Type B pancreatic cell (in vitro differentiated cells): ENCODE measurements at places on chromosomes 7 and 10.

DNA sequence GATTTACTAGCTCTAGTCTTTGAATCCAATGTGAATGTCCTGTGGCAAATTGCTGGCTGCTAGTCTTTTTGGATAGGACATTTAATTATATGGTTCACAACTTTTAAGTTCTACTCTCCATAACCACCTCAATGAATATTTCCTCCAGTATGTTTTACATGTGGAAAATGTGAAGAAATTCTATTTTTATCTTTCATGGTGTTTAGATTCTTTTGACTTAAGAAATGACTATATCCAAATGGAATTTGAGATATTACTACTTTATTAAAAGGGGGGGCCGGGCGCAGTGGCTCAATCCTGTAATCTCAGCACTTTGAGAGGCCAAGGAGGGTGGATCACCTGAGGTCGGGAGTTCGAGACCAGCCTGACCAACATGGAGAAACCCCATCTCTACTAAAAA is 202.0 kb downstream of the ARL4A start:
- no peak for DNase-seq

DNA sequence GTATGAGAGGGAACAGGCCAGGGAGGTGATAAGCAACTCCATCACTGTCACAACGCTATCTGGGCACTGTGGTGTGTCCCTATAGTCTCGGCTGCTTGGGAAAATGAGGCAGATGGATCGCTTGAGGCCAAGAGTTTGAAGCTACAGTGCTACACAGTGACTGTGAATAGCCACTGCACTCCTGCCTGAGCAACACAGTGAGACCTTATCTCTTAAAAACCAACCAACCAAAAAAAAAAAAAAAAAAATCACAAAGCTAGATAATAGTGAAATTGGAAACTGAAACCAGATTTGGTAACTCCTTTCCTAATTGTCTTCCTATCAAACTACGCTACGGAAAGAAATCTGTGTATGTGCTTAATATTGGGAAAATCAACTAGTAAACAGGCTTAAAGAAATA is 14.1 kb downstream of the MICU1 start:
- DNase-seq, result no peak

GRCh38 chr10:35336921-35337823 is 863 bp downstream of the CCNY start:
- DNase-seq, result peak; percentile 72

DNA sequence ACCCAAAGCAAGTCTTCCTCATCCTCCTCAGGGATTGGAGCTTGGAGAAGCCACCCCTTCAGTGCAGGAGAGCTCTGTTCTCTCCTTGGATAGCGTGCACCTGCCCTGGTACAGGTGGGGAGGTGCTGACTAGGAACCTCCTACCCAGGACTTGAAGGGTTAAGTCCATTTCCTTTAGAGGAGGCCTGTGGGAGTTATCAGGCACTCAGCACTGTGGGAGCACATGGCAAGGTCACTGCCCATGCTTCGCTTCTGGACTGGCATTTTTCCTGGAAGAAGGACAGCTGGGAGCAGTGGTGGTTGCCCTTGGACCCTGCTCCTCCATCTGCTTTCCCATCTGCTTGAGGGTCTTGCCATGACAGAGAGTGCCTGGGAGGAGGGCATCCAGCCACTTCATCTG is 142.8 kb downstream of the CXCL12 start:
- DNase-seq, result no peak

GRCh38 chr10:99659868-99660366 is 608 bp downstream of the ENTPD7 start:
- DNase-seq, result no peak

DNA sequence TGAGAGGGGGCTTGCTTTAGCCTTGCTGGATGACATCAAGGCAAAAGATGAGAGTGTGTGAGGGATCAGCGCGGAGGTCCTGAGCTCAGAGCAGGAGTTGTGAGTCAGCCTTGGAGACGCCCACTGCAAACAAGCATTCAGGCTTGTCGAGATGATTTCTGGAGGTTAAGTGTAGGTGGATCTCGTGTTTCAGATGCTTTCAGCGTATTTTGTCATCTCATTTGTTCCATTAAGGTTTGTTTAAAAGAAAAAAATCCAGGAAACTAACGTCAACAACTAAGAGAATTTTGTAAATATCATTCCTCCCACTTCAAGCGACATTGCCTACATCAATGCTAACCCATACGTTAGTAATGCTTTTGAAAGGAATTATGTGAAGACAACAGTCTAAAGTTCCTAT is 715.4 kb upstream of the NRP1 start:
- DNase-seq, result no peak

GRCh38 chr10:72035252-72035887 is 53.0 kb downstream of the SPOCK2 start:
- DNase-seq, result no peak

DNA sequence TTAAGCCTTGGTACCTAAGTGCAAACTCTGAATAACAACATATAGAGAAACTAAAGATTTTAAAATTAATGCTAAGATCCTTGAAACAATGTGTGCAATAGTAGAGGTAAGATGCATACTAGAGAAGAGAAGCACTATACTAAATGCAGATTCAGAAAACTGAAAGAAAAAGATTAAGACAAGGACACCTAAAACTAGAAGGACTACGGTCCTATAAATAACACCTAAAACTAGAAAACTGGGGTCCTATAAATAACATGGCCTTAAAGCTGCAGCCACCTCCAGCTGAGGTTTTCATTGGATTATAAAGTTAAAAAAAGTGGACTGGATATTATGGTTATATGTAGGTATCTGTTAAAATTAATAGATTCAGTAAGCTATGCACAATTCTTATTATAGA is 320.9 kb downstream of the IPMK start:
- no peak for DNase-seq

DNA sequence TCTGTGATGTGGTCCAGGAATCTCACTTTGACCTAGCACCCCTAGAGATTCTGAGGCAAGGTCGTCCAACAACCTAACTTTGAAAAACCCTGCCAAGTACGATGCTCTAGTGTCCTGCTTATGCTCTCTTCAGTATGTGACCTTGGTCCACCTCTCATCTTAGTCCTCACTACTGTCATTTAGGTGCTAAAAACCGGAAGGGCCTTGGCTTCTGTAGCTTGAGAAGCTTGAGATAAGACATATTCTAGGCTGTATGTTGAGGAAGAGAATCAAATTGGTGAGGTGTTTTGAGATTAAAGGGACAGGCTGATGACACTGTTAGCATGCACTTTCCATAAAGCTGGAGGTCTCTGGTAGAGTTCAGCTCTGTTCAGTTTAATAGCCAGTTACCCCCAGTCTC is 57.0 kb upstream of the MTPN start:
- no peak for DNase-seq

DNA sequence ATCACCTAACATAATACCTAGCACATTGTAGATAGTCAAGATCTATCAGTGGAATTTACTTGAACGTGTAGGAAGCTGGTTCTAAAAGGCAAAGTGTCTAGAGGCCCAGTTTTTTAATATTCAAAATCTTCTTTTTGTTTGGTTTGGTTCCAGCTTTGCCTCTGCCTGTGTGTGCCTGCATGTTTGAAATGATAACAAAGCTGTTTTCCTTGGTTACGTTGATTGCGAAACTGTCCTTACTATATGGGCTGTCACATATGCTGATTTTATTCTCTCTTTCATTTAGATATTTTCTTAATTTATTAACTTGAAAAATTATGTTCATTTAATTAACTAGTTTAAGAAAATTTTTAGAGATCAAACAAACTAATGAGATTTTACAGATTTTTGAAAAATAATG is 237.3 kb downstream of the SEMA3A start:
- no peak for DNase-seq

GRCh38 chr7:73626814-73627213 is 2.5 kb upstream of the MLXIPL start:
- no peak for DNase-seq

DNA sequence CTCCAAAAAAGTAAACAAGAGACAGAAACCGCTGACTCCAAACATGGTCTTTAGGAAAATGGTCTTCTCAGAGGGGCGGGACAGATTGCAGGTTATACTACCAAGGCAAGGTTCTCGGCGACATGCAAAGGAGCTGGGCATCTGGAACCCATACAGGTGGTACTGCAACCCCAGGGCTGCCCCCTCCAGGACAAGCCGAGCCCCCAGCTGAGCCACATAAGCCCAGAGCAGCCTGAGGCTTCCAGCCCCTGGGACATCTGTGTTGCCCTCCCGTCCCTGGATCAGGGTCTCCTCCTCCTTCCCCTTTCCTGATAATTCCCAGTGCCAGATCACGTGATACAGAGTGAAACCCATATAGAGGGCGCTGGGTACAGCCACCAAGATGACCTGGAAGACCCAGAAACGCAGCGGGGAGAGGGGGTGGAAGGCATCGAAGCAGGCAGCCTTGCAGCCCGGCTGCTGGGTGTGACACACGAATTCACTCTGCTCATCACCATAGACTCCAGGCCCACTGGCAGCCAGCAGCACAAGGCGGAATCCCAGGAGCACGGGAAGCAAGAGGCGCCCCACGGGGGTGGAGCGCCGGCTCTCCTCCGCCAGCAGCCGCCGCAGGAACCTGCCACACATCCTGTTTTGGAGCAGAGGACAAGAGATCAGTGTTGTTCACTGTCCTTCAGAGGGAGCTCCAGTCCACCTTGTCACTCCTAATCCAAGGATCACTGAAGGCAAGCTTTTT is at the start of gene GJC3:
Gene GJC3, minus strand, starts transcription at position 627 of the 736 bp plus-strand sequence. Its CDS starts 0 bp downstream, at position 627.
- no peak for DNase-seq

GRCh38 chr7:36204929-36205635 is 52.0 kb downstream of the EEPD1 start:
- DNase-seq, result no peak

DNA sequence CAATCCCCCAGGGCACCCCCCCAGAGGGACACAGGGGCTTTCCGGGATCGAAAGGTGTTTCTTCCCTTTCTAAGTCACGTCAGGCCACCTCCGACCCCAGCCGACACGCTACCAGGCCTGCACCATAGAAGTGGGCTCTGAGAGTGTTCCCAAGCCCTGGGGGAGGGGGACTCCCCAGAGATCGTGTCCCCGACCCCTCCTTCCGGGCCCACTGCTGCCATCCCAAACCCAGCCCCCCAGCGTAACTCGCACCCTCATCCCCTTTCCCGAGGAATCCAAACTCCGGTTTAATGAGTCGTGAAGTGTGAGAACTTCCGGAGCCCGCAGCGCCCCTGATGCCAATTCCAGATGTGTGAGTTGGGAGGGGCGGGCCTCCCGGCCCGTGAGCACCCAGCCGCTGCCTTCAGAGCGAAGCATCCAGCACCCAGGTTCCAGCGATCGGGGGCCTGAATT is 11.3 kb downstream of the UNCX start:
- no peak for DNase-seq

DNA sequence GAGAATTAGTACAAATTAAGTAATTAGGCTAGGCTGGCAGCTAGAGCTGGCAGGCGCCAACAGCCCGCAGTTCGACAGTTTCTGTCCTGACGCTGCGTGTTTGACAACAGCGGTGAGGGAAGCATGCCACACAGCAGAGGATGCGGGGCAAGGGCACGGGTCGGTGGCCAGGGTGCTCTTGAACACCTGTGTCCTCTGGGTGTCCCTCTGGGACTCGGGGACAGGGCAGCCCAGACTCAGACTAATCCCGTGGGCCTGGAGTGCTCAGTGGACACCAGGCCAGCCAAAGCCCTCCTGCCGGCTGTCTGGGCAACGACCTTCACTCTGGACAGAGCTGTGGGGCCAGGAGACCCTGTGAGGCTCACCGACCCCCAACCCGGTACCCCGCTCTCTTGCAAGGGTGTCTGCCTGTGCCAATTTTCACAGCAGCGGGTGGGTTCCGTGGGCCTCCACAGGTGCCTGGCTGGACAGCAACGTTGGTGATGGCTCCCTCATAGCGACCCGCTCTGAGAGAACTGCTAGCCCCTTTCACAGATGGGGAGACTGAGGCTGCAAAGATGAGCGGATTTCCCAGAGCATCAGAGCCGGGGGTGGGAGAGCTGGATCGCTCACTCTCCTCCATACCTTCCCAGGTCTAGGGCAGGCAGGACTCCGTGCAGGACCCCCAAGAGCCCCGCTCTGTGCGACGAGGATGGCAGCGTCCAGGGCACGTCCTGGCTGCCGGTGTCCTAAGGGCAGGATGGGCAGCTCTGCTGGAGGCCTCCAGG is 48.5 kb downstream of the FOXL3 start:
- DNase-seq, result no peak

GRCh38 chr10:26844396-26844975 is 16.3 kb downstream of the ABI1 start:
- DNase-seq, result no peak

DNA sequence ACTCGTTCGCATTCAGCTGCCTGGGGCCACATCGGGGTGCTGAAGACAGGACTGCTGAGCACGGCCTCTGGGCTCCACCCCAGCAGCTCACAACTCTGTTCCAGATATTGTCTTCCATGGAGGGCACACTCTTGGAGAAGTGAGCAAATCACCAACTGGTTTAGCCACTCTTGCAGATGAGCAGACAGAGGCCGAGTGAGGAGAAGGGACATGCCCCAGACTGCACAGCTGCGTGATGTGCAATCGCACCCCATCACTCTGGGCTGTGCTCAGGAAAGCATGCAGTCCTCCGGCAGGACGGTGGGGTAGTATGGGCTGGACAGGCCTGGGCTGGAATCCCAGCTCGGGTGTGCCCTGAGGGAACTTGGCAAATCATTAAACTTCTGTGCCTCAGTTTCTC is 111.6 kb downstream of the FAM53B start:
- no peak for DNase-seq

DNA sequence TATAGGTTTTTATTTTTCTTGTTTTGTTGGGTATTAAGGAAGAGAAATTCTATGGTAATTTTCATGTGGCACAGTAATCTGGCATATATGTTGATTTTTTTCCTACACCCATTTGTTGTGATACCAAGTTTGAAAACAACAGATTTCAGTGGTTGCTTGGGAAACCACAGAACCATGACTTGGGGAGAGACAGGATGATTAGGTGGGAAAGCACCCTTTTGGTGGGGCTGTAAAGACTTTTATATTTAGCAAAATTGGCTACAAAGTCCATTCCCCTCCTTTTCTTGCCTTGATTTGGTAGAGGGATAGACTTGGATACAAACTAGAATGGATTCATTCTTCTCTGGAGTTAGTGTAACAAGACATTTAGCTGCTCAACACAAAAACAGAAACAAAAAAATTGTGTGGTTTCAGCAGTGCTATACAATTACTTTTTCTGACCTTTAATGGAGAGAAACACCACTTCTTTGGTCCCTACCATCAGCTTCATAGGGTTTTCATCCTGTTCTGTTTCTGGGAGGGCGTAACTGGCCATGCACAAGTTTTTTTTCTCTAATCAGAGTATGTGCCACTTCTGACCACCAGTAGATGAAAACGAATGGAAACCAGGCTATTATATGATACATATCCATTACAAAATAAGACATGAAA is 52.7 kb downstream of the FIGNL1 start:
- DNase-seq, result no peak
